Astrocyte of the hippocampus (primary cell): ENCODE measurements at places on chromosomes 7 and 10.
A peak's percentile ranks its signal among the peaks of the same experiment; 100 is the strongest.

- DNase-seq, result no peak
Measured at GRCh38 chr10:93718937-93719725, 16.7 kb upstream of the FRA10AC1 start.

- no peak for DNase-seq
Measured at GRCh38 chr7:2228921-2229320, 3.8 kb downstream of the MAD1L1 start.

DNA sequence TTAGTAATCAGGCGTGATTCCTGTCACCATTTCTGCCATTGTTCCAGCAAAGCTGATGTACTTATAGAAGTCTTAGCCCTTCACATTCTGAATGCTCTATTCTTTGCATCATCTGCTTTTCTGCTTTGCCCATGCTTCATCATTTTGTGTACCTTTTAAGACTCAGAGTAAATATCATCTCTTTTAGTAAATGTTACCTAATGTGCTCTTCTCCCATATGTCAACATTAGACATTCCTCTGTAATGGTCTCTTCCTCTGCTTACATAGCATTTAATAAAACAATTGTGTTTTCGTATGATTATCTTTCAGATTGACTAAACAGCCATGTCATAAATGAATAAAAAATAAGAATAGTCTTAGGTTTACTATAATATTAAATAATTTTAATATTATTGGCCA is 719.6 kb upstream of the GRM3 start:
- no peak for DNase-seq

DNA sequence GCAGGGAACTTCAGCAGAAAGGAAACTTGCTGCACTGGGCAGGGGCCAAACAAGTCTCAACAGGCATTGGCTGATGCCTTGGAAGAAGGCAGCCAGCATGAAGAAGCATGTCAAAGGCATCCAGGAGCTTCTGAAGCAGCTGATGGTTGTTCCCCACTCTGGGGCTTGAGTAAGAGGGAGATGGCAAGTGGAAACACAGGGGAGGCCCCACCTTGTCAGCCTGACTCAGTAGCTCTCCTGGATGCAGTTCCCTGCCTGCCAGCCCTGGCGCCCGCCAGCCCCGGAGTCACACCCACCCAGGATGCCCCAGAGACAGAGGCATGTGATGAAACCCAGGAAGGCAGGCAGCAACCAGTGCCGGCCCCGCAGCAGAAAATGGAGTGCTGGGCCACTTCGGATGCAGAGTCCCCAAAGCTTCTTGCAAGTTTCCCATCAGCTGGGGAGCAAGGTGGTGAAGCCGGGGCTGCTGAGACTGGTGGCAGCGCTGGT is 96.5 kb downstream of the TACC2 start:
- DNase-seq, result no peak

- DNase-seq, result no peak
Measured at GRCh38 chr10:61139592-61139953, 195.6 kb upstream of the RHOBTB1 start.

DNA sequence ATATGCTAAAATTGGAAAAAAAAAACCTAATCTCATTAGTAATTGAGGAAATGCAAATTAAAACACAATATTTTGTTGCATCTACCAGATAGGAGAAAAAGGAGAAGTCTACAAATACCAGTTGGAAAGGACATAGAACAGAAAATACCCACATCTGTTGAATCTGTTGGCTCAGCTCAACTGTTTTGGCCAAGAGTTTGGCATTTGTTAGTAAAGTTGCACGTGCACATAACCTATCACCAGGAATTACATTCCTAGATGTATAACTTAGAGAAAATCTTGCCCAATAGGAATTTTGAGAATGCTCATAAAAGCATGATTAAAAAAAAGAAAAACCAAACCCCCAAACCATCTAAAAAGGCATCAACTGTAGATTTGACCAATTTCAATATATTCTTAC is 282.1 kb upstream of the BMPER start:
- DNase-seq, result no peak

GRCh38 chr7:138478499-138478908 is 18.4 kb downstream of the TRIM24 start:
- peak; percentile 41 for DNase-seq

DNA sequence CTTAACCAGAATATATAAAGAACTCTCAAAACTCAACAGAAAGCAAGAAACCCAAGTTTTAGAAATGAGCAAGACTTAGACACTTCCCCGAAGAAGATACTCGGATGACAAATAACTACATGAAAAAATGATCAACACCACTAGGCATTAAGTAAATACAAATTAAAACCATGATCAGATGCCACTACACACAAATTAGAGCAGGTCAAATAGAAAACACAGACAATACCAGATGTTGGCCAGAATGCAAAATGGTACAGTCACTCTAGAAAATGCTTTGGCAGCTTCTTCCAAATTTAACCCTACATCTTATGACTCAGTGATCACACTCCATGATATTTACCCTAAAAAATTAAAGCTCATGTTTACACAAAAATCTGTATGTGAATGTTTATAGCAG is 18.4 kb downstream of the TMEM176A start:
- DNase-seq, result no peak

DNA sequence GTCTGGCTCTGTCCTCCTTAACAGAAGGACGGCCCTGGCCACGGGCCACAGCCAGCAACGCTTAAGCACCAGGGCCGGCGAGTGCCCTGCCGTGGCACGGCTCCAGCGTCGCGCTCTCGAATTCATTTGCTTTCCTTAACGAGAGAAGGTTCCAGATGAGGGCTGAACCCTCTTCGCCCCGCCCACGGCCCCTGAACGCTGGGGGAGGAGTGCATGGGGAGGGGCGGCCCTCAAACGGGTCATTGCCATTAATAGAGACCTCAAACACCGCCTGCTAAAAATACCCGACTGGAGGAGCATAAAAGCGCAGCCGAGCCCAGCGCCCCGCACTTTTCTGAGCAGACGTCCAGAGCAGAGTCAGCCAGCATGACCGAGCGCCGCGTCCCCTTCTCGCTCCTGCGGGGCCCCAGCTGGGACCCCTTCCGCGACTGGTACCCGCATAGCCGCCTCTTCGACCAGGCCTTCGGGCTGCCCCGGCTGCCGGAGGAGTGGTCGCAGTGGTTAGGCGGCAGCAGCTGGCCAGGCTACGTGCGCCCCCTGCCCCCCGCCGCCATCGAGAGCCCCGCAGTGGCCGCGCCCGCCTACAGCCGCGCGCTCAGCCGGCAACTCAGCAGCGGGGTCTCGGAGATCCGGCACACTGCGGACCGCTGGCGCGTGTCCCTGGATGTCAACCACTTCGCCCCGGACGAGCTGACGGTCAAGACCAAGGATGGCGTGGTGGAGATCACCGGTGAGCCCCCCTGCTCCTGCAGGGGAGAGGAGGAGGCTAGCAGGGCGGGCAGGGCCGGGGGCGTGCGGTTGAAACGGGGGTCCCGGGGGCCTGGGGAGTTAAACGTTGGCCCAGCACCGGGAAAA is at the start of gene HSPB1:
HSPB1 (plus strand) TSS at position 327 of the 855 bp plus-strand sequence; CDS start at position 367, 40 bp downstream.
- peak; percentile 95 for DNase-seq

DNA sequence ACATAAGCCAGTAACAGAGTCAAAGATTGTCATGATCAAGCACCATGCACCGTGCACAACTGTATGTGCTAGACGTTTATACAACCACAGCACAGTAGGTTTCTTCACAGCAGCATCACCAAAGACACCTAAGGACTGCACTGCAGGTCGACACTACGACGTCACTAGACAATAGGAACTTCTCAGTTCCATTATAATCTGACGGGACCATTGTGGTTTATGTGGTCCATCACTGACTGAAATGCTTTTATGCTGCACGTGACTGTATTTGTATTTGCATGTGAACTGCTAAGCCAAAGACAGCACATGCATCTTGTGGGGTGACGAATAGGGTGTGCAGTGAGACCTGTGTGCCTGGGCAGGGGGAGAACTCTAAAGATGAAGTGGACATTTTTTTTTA is 164.9 kb downstream of the PARD3 start:
- peak; percentile 26 for DNase-seq

- peak; percentile 30 for DNase-seq
Measured at GRCh38 chr7:19834566-19834965, 61.1 kb upstream of the TMEM196 start.

- no peak for DNase-seq
Measured at GRCh38 chr10:92839191-92840085, 8.9 kb upstream of the EXOC6 start.

- no peak for DNase-seq
Measured at GRCh38 chr10:64060389-64060788, 539.2 kb downstream of the REEP3 start.

DNA sequence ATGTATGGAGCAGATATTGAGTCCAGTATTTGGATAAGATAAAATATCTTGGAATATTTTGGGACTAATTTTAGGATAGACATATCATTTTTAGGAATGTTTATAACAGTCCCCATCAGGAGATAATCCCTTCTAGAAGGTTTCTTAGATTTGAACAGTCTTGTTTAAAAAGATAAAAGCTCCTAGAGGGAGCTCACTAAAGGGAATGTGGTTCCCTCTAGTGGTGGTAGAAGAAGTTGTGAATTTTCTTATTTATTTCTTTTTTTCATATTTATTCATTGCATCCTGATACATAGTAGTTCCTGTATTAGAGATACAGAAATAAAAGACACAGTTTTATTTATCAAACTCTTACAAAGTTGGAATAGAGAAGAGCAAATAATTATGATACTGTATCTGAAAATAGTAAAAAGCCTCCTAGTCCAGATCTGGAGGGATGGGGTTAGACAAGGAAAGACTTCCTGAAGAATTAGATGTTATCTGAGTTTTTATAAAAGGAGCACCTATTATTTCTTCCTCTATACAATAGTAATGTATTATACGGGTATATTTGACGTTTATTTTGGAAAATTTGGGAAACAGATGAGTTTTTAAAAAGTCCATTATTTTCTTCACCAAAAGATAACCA is 24.5 kb upstream of the KLF14 start:
- peak; percentile 65 for DNase-seq

DNA sequence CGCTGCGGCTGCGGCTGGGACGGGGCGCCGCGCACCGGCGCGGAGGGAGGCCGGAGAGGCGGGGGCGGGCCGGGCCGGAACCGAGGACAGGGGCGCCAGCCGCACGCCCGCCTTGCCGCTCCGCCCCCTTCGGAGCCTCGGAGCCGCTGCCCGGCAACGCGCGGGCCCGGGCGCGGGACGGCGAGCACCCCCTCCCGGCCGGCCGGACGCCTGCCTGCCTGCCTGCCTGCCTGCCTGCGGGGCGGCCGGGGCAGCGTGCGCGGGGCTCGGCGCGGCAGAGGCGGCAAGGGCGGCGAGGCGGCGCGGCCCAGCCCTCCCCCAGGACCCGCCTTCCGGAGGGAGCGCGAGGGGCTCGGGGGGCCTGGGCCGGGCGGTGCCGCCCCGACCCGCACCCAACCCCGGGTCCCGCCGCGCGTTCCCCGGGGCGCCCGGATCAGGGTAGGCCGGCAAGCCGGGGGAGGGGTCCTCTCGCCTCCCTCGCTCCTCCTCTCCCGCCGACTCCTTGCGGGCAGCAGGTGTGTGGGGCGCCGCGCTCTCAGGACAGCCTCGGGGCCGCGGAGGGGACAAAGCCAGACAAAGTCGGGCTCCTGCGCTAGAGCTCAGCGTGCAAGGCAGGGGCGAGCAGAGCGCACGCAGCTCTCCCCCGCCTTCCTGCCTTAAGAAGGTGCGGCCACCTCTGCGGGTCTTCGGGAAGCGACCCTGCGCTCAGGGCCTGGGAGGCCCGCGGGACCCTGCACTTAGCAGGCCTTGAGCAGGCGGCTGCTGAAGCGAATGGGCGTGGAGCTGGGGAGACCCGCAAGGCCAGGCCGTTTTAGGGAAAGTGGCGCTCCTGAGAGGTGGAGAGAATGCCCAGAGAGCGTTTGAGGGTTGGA is at the start of gene KIAA1549:
KIAA1549 (minus strand) TSS at position 58 of the 872 bp plus-strand sequence. CDS start 120 bp downstream, outside the sequence.
- peak; percentile 91 for DNase-seq

DNA sequence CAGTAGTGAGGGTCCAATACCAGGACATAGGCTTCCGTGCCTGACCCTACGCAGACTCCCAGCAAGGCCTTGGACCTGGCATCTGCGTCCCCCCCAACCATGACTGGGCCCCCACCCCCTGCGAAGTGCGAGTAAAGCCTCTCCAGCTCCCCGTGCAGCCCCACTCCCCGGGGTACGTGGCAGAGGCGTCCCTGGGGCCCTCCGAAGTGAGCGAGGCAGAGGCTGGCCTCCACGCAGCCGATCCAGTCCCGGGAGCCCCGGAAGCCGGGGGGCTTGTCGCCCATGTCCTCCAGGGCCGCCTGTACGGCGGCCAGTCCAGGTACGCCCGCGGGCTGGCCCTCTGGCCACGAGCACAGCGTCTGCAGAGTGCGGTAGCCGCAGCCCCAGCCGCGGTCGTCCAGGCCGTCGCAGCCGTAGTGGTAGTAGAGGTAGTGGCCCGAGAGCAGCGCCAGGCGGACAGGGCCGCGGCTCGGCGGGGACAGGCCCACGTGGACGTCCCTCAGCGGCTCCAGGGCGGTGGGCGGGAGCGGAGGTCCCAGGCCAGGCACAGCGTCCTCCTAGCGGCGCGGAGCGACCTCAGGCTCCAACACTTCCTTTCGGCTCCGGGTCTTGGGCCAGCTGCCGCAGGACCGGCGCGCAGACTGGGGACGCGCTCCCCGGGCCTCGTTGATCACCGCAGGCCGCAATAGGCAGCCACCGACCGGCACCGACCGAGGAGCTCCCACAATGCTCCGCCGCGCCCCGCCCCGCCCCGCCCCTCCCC is at the start of gene UFSP1:
UFSP1 (minus strand) TSS at position 728 of the 763 bp plus-strand sequence; CDS start at position 284, 444 bp downstream.
- DNase-seq, result no peak

- no peak for DNase-seq
Measured at GRCh38 chr7:151897951-151898686, 21.2 kb upstream of the PRKAG2 start.

- no peak for DNase-seq
Measured at GRCh38 chr10:12873172-12873571, 128.3 kb downstream of the CCDC3 start.

DNA sequence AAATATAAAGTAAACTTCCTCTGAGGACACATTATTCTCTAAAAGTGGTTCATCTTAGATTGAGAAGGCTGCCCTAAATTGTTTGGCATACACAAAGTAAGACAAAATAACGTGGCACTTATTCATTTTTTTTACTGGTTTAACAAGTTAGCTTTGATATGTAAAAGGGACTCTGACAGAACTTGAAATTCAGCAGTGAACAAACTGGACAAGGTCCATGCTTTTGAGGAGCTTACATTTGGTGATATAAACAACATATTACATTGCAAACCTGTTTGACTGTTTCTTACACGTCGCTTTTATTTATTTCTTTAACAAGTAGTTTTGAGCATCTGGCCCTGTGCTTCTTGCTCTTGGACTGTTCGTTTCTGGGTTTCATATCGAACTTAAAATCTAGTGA is 253.1 kb upstream of the POM121L12 start:
- no peak for DNase-seq

- no peak for DNase-seq
Measured at GRCh38 chr10:65040796-65041195, 1519.6 kb downstream of the REEP3 start.

DNA sequence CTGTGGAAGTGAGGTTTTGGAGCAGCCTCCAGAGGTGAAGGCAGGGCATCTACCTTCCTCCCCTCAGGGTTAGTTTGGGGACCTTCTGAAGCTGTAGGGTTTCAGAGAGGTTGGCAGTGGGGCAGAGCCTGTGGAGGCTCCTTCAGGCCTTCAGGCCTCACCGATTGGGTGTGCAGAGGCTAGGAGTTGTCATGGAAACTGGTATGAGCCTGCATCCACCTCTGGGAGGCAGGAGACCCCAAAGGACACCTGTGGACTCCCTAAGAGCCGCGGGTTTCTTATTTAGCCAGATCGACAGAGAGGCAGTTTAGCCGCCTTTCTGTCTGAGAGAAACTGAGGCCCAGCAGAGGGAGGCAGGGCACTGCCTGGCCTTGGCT is 2.0 kb downstream of the LZTS2 start:
- DNase-seq, result no peak
